Inflammatory macrophage treated with lipopolysaccharide for 1 hour (primary cell): ENCODE measurements at places on chromosomes 5 and 9.
A peak's percentile ranks its signal among the peaks of the same experiment; 100 is the strongest.

DNA sequence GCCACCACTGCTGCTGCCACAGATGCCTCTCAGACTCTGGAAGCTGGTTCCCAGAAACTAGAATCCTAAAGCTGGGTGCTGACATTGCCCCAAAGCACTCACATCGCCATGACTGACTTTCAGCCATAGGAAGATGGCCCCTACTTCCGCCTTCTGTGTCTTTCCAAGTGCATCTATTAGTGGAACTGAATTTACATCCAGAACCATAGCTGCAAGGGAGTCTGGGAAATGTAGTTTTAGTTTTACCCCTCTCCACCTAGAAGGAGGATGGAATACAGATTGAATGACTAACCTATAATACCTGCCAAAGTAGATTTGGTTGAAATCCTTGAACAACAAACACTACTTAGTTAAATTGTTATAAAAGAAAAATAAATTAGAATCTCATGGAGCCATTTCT lies 118.8 kb downstream of the RASGRF2 start:
- no peak for DNase-seq

- no peak for DNase-seq
Observed at GRCh38 chr5:125283372-125283771, 536.9 kb upstream of the ZNF608 start.

GRCh38 chr5:145858959-145859358 lies 13.9 kb downstream of the GRXCR2 start:
- DNase-seq: no peak

- no peak for DNase-seq
Observed at GRCh38 chr9:16421532-16421931, 448.9 kb downstream of the BNC2 start.

GRCh38 chr9:31185831-31186230 lies 1198.6 kb upstream of the ACO1 start:
- DNase-seq: no peak

DNA sequence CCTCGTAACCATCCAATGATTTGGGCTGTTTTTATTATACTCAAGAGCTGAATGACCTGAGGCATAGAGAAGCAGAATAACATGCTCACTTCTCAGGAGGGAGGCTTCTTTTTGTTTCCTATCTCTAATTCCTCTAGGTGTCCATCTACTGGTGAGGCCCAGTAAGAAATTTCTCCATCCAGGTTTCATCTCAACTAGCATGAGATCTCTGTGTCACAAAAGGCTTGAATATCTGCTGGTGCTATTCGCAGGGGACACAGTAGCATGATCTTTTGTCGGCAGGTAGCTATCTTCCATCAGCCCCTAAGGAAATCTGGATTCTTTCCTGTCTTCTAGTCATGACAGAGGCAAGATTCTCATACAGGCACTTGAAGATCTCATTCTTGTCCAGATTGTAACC lies 8.9 kb downstream of the IFNE start:
- no peak for DNase-seq

- no peak for DNase-seq
Observed at GRCh38 chr5:151721087-151721646, 34.5 kb upstream of the SPARC start.

GRCh38 chr5:134392301-134392700 lies 19.4 kb downstream of the CDKN2AIPNL start:
- DNase-seq: no peak

GRCh38 chr5:141735823-141736222 lies 53.8 kb upstream of the ARAP3 start:
- DNase-seq: no peak

DNA sequence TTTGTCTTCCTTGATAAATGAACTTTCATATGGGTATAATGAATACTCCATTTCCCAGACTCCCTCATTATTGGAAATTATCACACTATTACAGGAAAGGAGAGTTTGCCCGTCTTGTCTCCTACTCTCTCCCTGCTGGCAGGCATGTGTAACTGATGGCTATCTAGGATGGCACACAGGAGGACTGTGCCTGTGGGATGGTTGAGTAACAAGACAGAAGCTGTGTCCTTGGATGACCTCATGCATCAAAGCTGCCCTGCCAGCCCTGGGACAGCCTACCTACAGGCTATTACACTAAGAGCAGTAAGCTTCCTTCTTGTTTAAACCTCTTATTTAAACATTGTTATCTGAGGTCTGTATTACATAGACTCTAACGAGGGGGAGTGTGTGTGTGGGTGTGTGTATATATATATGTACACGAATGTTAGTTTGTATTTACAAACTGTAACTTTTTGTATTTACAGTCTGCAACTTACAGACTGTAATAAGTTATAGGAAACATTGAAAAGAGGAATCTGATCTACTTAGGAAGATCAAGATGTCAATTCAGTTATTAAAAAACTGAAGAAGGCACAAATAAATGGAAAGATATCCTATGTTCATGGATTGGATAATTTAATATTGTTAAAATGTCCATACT lies 247.6 kb upstream of the ACO1 start:
- DNase-seq: no peak

DNA sequence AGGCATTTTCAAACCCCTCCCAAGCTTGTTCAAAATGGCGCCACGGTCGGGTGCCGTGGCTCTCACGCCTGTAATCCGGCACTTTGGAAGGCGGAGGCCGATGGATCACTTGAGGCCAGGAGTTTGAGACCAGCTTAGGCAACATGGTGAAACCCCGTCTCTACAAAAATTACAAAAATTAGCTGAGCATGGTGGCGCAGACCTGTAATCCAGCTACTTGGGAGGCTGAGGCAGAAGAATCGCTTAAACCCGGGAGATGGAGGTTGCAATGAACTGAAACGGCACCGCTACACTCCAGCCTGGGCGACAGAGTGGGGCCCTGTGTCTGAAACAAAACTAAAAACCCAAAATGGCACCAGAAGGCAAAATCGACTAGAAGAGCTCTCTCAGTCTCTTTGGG lies 142.0 kb downstream of the MTX3 start:
- no peak for DNase-seq

DNA sequence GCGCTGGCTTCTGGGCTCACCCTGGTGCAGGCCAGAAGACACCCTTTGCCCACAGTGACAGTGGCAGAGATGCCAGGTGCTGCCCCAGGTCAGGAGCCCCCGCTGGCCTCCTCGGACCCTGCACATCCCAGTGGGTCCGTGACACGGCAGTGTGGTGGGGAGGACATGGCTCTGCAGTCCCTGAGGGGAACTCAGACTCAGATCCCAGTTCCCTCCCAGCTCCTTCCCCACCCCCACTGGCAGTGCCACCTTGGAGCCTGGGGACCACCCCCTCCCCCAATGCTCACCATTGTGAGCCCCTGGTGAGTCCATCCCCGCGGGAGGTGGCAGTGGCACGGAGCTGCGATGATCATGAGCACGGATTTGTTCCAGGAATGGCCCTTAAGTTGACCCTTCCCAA lies 562 bp upstream of the CCDC187 start:
- DNase-seq: no peak

DNA sequence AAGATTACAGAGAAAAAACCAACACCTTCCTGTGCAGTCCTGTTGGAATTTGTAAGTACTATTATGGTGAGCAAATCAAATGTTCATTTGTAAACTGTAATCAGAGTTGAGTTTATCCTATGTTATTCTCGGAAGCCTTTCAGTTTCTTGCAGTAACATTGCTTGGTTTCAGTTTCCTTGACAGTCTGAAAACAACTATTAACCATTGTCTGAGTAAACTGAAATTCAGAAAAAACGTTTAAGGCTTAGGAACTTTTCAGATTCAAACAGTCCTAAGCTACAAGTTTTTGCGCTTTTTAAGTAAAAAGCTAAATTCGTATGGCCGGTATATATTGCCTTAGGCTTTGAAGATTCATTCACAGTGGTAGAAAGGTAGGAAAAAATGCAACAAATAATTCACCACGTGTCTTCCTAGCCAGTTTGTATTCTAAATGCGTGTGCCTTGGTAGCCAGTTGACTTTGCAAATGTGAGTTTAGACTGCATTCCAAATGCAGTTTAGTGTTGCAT lies 2.5 kb downstream of the GPBP1 start:
- peak; percentile 40 for DNase-seq

- no peak for DNase-seq
Observed at GRCh38 chr9:98442114-98442513, 186.7 kb upstream of the TBC1D2 start.

GRCh38 chr9:2727374-2727773 lies 10.1 kb downstream of the KCNV2 start:
- DNase-seq: no peak

GRCh38 chr5:1437876-1438559 lies 7.2 kb downstream of the SLC6A3 start:
- no peak for DNase-seq

DNA sequence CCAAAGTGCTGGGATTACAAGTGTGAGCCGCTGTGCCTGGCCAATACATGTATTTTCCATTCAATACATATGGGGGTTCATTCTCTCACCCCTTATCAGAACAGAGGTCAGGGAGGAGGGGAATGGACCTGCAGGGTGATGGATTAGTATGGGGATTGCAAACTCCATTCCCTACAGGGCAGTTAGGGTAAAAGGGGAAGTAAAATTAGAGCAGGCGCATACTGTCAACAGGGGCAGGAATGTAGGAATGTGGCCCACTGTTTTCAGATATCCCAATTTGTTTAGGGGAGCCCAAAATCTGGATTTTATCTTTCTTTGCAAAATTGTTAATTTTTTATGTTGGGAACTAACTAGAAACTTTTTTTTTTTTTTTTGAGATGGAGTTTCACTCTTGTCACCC lies 46.4 kb upstream of the SLC44A1 start:
- no peak for DNase-seq

- DNase-seq: no peak
Observed at GRCh38 chr5:54616518-54617220, 99.1 kb downstream of the SNX18 start.

- no peak for DNase-seq
Observed at GRCh38 chr9:27473111-27473529, 51.0 kb upstream of the IFNK start.

DNA sequence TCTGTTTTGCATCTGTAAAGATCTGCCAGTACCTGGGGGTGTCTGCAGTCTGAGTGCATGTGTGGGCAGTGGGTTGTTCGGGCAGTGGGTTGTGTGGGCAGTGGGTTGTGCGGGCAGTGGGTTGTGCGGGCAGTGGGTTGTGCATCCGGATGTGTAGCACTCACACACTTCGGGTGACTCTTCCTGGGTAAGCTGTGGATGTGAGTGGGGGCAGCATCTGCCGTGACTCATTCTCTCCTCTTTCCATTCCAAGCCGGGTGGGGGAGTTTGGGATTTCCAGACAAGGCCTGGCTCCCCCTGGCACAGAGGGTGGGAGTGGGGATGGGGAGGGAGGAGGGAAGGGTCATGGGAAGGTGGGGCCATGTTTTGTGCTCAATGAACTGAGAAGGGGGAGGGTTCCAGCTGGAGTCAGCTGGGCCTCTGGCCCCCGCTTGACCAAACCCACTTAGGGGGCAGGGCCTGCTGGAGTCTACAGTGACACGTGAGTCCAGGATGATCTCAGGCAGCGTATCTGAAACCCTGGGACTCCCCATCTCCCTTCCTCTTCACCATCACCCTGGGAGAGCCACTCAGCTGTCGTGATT lies 8.3 kb downstream of the CRB2 start:
- no peak for DNase-seq

GRCh38 chr9:120366644-120367019 lies 213.3 kb downstream of the CDK5RAP2 start:
- DNase-seq: no peak

GRCh38 chr5:54700986-54701578 lies 183.5 kb downstream of the SNX18 start:
- no peak for DNase-seq

GRCh38 chr5:161946911-161947310 lies 99.0 kb downstream of the GABRA1 start:
- no peak for DNase-seq
